ENCODE measurements at places on chromosomes 7 and 10.

DNA sequence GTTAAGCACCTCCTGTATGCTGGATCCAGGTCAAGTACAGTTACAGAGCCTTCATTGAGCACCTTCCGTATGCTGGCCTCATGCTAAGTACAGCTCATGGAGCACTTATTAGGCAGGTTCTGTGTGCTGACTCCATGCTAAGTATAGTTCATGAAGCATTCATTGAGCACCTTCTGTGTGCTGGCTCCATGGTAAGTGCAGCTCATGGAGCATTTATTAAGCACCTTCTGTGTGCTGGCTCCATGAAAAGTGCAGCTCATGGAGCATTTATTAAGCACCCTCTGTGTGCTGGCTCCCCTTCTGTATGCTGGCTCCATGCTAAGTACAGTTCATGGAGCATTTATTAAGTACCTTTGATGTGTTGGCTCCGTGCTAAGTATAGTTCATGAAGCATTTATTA, 30.5 kb downstream of the MMD2 start:
- DNase-seq: no peak

GRCh38 chr7:148963583-148964482, 64.5 kb downstream of the PDIA4 start:
- DNase-seq: no peak

- DNase-seq: no peak
Observed at GRCh38 chr7:98125759-98126158, 19.1 kb downstream of the LMTK2 start.

DNA sequence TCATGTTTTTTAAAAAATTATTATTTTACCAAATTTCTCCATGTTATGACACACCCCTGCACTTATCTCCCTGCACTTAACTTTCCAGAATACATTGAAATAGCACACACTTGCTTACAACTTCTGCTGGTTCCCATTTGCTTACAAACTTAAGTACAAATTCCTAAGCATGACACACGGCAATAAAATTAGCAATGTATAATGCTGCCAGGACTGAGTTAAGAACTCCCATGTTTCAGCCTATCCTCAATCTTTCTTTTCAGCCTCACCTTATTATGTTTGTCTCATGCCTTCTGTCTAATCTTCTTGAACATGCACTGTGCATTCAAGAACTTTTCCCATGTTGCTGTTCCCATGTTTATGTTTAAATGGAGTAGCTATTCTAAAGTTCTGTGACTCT, 40.8 kb downstream of the PRPS1L1 start:
- no peak for DNase-seq

DNA sequence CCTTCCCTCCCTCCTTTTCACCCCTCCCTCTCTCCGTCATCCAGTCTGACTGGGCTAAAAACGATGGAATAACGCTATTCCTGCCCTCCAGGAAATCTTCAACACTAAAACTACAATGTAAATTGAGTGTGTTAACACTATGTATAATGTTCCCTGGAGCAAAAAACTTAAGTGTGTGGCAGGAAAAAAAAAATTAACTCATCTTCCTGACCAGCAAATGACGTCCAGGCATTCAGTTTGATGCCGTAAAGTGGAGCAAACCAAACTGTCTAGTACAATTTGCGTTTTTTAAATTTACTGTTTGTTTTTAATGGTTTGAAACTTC, 545 bp upstream of the MTPN start:
- DNase-seq: no peak

DNA sequence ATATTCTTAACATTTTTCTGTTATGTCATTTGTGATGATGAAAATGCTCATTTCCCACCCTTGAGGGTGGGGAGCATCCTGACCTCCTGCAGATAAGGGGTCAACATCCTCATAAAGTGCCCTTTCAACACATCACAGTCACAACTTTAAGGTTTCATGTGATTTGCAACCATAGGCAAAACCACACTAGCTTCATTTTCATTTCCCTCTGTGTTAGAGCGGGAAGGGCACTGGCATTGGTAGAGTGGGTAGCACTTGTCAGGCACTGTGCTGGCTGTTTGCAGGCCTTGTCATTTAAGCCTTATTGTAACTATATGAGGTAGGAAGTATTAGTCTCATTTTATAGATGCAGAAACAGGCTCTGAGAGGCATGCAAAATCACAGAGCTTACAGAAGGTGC, 39.8 kb downstream of the PSMC2 start:
- no peak for DNase-seq

DNA sequence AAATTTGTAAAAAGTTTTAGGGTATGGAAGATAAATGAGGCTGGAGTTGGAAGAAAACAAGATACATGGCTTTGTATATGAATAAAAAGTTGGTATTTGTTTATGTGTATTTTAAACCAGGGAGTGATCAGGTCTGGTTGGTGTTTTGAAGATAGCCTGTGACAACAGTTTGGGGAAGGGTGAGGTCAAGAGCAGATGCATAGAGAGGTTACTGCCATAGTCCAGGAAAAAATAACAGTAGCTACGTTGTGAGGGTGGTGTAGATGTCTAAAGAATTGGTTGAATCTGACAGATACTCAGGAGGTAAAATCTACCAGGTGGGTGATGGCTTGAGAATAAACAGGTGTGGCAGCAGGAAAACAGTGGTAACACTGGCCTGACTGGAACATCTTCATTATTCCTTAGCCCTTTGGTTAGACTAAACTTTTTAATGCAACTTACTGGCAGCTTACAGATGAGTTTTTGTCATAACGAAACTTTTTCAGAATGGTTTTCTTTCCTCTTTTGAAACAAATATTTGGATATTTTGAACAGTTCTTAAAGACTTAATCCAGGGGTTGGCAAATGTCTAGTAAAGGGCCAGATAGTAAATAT, 25.5 kb downstream of the ZNRF2 start:
- no peak for DNase-seq

DNA sequence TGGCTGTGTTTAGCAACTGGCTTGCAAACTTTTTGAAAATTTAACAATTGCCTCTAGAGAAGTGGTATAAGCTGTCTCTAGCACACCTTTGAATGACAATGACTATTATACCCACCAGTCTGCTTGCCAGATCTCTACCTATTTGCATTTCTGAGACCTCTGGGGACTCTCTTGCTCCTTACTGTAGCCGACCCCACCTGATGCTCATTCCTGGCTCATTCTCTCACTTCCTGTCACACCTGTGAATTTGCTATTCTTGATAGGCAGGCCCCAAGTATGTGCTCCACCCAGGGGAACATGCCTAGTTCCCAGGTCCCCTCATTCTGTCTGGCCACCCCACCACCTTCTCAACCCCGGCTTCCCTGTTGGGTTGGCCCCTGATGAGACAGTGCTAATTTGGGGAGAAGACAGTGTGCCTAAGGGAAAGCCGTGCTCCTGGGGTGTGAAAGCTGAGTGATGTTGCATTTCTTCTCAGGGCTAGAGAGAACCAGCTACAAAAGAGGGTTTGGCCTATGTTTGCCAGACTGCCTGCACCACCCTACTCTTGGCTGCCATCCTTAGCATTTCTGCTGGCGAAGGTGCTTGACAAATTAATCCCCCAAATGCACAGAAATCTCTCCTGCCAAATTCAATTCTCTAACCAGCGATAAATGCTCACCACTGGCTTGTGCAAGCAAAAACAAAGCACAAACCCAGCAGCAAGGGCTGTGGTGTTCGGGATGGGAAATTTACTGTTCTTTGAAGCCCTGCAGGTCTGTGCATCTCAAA, 138.2 kb downstream of the RPS24 start:
- DNase-seq: no peak

DNA sequence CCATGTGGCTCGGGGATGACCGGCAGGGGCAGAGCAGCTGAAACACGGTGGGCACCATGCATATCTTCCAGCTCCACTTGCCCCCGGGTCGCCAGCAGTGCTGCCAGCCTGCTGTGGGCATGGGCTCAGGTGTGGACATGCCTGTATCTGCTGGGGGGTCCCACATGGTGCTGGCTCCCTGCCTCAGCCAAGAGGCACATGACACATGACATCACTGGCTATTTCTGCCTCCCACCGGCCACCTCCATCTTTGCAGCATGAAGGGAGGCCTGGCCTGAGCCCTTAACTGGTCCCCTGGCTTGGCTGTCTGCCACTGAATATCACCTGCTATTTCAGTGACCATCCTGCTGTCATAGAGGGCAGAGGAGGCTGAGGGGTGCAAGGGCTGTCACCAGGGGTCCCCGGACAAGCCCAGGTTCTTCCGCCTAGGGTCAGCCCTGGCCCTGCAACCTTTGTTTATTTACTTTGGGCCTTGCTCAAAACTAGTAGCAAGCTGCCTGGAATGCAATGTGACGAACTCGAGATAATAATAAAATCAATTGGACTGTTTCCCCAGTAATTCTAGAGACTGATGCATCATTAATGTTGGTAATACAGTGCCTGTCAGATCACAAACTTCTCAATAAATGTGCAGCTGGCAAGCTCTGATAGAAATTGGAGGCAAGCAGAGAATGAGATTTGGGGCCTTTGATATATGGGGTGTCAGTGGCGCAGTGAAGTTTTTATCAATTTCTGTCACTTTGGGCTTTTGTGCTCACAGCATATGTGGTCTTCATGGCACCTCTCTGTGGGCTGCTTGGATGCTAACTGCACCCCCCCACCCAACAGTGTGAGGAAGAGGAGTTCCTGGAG, 28.5 kb downstream of the ZMIZ1 start:
- no peak for DNase-seq

DNA sequence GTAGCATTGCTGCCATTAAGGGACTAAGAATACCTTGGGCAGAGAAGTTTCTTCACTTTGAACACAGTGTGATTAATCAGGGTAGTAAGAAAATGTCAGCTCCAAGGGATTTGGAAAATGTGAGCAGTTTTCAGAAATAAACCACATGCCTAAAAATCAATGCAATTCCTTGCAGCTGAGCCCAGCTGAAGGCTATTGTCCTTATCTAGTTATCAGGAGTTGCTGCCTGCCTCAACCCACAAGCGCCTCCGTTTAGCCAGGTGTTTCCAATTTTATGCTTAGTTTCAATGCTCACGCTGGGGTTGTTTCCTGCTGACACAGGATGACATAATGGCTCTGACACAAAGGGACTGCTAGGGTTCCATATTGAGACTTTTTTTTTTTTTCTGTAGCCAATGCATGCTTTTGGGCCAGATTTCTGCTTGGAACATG, 132.3 kb upstream of the ANK3 start:
- DNase-seq: no peak

GRCh38 chr7:21868576-21868850, 77.2 kb downstream of the CDCA7L start:
- no peak for DNase-seq
